ENCODE measurements at places on chromosomes 3 and 15.
A peak's percentile ranks its signal among the peaks of the same experiment; 100 is the strongest.

DNA sequence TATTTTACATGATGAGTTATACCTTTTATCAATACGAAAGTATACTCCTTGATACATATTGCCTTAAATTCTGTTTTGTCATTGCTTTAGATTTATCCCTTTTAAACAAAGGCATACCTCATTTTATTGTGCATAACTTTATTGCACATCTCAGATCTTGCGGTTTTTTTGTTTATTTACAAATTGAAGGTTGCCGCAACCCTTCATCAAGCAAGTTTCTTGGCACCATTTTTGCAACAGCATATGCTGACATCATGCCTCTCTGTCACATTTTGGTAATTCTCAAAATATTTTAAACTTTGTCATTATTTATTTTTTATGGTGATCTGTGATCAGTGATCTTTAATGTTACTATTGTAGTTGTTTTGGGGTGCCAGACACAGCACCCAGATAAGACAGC is 20.9 kb downstream of the SNRK start:
- H3K4me1 ChIP-seq: no peaks in the 10 kb centered on the region
- H3K27me3 ChIP-seq: no peaks in the 10 kb centered on the region
- no peak overlapping the region for H3K27ac ChIP-seq
- H3K4me3 ChIP-seq: no peak overlapping the region
- no peak for DNase-seq

DNA sequence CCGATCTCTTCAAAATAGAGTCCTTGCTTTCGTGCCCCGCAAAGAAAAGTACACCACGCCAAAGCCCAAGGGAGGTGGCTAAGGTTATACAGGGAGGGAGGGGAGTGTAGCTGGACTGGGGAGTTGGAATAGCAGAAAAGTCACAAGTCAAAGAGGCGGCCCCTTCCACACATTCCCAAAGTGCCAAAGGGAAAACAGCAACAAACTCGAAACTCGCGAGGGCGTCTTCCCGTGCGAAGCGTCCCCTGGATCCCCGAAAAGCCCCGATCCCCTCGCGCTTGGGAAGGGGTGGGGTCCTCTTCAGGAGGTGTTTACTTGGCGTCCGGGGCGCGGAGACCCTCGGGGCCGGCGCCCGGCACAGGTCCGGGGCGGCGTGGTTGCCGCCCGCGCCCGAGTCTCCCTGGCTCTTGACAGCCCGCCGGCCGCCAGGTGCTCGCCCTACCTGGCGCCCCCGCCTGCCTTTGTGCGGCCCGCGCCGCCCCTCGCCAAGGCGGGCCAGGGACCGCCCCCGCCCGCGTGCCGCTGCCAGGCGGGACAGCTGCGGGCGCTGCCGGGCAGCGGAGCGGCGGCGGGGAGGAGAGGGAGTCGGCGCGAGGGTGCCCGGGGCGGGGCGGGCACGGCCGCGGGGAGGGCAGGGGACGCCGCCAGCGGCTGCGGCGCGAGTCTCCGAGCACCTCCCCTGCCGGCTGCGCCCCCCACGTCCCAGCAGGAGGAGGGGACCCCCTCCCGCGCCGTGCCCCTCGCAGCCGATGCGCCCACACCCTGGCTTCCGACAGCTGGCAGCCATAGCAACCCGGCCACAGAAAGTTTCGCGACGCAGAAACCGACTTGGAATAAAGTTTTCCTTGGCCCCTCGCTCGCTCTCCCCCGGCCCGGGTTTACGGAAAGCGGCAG is 966 bp downstream of the MYO1E start:
- no peak overlapping the region for H3K27ac ChIP-seq
- H3K4me1 ChIP-seq: peaks cover 6% of the 10 kb centered on the region
- H3K4me3 ChIP-seq: peak overlapping the region; percentile 85
- H3K36me3 ChIP-seq: no peaks in the 10 kb centered on the region
- peak; percentile 66 for DNase-seq

DNA sequence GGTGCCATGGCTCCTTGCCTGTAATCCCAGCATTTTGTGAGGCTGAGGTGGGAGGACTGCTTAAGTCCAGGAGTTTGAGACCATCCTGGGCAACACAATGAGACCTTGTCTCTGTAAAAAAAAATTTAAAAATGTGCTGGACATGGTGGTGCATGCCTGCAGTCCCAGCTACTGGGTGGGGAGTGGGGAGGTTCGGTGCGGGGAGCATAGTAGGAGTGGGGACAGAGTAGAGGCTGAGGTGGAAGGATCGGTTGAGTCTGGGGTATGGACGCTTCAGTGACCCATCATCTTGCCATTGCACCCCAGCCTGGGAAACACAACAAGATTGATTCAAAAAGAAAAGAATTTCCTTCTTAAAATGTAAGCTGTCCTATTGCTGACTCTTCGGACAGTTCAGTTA is 1490.0 kb upstream of the GBE1 start:
- no peak for DNase-seq
- no peak overlapping the region for H3K4me3 ChIP-seq
- H3K27me3 ChIP-seq: no peaks in the 10 kb centered on the region
- H3K36me3 ChIP-seq: no peaks in the 10 kb centered on the region
- no peak overlapping the region for H3K27ac ChIP-seq

- H3K4me1 ChIP-seq: no peaks in the 10 kb centered on the region
- DNase-seq: no peak
- no peak overlapping the region for H3K4me3 ChIP-seq
- no peak overlapping the region for H3K27ac ChIP-seq
- no peaks in the 10 kb centered on the region for H3K36me3 ChIP-seq
- H3K27me3 ChIP-seq: no peaks in the 10 kb centered on the region
Measured at GRCh38 chr3:26574766-26575165, 47.8 kb upstream of the LRRC3B start.

DNA sequence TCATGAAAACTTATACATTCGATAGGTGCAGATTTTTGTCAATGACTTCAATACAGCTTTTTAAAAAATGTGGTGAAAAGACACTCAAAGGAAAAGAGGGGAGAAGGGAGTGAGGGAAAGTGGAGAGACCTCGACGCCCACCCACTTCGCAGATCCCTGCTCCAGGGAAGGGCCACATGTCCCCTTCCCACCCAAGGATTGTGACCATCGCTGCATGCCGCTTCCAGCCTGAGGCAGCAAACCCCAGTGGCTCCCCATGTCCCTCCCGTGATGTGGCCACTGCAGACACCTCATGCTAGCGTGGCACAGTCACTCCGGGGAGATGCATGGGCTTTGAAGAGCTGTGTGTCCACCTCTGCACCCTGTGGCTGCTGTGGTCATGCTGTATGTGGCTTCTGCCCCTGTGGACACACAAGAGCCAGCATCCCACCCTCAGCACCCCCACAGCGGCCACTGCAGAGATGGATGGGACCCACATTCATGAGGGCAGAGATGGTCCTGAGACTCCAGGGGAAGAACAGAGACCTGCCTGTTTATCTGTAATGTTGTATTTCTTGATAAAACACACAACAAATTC is 230.2 kb downstream of the OCA2 start:
- no peak overlapping the region for H3K4me3 ChIP-seq
- H3K27me3 ChIP-seq: no peaks in the 10 kb centered on the region
- no peak overlapping the region for H3K27ac ChIP-seq
- no peaks in the 10 kb centered on the region for H3K4me1 ChIP-seq
- H3K36me3 ChIP-seq: no peaks in the 10 kb centered on the region

Data from neural progenitor cell (in vitro differentiated cells).